Right lung (tissue), 10 donors: ENCODE measurements at places on chromosomes 16 and 17. TPM values are rescaled to one million over a fixed set of nuclear protein-coding genes. Genes with fewer than 3 reads are reported as not detected.

KIF18B gene
- polyA plus RNA-seq: 10.8 TPM

NAGS gene
- polyA plus RNA-seq: 4.2 TPM

ZNF276 gene
- polyA plus RNA-seq: 22.3 TPM

CALB2 gene
- not detected for polyA plus RNA-seq

C16orf89 gene
- 146 TPM for polyA plus RNA-seq

PROCA1 gene
- 7.1 TPM for polyA plus RNA-seq

CCL8 gene
- 0.39 TPM for polyA plus RNA-seq

HOXB6 gene
- 11.9 TPM for polyA plus RNA-seq

CARD14 gene
- polyA plus RNA-seq: 1.1 TPM

OTOP2 gene
- not detected for polyA plus RNA-seq

CD300C gene
- 0.74 TPM for polyA plus RNA-seq

PSMC3IP gene
- 18.2 TPM for polyA plus RNA-seq

FBXW10 gene
- polyA plus RNA-seq: 1.0 TPM

SYT17 gene
- polyA plus RNA-seq: 13.8 TPM

FAHD1 gene
- polyA plus RNA-seq: 16.9 TPM

ZNF469 gene
- 3.1 TPM for polyA plus RNA-seq

AIPL1 gene
- not detected for polyA plus RNA-seq

CSH2 gene
- polyA plus RNA-seq: not detected

DUS2 gene
- polyA plus RNA-seq: 14.5 TPM

ERCC4 gene
- polyA plus RNA-seq: 12.1 TPM

OVCA2 gene
- 9.2 TPM for polyA plus RNA-seq

PYY gene
- 0.22 TPM for polyA plus RNA-seq

KRTAP3-1 gene
- not detected for polyA plus RNA-seq

VMO1 gene
- 0.30 TPM for polyA plus RNA-seq

CLEC18A gene
- 0.89 TPM for polyA plus RNA-seq

WSCD1 gene
- polyA plus RNA-seq: 5.7 TPM

HERPUD1 gene
- polyA plus RNA-seq: 124 TPM

GJD3 gene
- polyA plus RNA-seq: not detected

PLK1 gene
- 27.0 TPM for polyA plus RNA-seq

MYH3 gene
- 5.3 TPM for polyA plus RNA-seq

ABCC12 gene
- polyA plus RNA-seq: 0.13 TPM

C1QTNF8 gene
- polyA plus RNA-seq: not detected

SLC7A5 gene
- 11.4 TPM for polyA plus RNA-seq

DRC3 gene
- 18.2 TPM for polyA plus RNA-seq
